CD4-positive, alpha-beta T cell treated with Interferon gamma for 1 hour (primary cell): ENCODE measurements at places on chromosomes 12 and 14.

- DNase-seq, result no peak
Measured at GRCh38 chr12:112122823-112123690, 2.3 kb upstream of the TRAFD1 start.

DNA sequence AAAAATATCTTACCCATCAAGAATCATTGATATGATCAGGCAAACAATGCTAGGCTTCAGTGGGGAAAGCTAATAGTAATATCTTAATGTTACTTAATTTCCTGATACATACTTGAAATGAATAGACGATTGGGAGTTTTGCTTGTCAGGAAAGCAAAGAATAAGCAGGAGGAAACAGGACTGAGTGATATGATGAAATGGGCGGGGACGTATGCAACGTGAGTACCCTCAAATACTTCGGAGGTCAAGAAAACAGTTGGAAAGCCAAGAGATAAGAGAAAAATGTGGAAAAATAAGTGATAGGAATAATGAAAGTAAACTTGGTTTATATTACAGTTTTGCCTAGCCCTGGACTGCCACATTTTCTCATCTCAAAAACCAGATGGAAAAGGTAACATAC, 49.2 kb downstream of the METTL25 start:
- no peak for DNase-seq

GRCh38 chr14:74977164-74977900, 21.9 kb upstream of the PGF start:
- DNase-seq, result no peak

GRCh38 chr12:54129028-54129903, 59.5 kb downstream of the SMUG1 start:
- DNase-seq, result no peak

- DNase-seq, result peak; percentile 24
Measured at GRCh38 chr14:20799892-20800544, 2.6 kb downstream of the RNASE1 start.

- no peak for DNase-seq
Measured at GRCh38 chr14:89085231-89085731, 260.8 kb downstream of the TTC8 start.

- DNase-seq, result no peak
Measured at GRCh38 chr14:94051115-94051514, 25.0 kb downstream of the OTUB2 start.

DNA sequence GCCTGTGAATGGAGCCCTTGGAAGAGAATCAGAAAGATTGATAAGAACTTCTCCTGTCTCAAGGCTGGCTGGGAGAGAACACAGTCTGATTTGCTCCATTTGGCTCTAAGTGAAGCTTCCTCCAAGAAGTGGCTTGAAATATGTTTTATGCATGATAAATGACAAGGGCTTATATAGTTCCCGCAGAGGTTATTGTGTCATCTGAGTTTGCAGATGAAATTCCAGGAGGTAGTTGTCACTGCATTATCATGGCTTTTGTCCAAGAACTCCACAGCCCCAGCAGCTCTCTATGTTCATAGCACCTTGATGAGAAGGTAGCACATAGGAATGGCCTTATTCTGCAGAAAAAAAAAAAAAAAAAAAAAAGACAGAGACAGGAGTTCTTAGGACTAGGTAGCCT, 108.5 kb downstream of the DACT1 start:
- no peak for DNase-seq

DNA sequence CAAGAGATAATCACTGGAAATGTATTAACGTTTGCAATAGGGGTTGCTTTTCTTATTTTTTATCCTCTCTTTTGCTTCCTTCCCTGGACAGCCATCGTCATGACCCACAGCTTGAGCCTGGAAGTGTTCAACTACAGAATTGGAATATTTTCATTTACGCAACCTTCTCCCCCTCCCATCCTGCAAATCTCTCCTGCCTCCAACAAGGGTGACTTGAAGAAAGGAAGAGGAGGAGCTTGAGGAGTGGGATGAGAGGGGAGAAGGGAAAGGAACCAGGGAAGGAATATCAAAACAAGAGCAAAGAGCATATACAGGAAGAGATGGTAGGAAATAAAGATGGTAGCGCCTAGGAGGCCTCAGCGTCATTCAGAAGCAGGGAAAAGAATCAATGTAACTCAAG, 1.6 kb upstream of the MANSC4 start:
- no peak for DNase-seq

DNA sequence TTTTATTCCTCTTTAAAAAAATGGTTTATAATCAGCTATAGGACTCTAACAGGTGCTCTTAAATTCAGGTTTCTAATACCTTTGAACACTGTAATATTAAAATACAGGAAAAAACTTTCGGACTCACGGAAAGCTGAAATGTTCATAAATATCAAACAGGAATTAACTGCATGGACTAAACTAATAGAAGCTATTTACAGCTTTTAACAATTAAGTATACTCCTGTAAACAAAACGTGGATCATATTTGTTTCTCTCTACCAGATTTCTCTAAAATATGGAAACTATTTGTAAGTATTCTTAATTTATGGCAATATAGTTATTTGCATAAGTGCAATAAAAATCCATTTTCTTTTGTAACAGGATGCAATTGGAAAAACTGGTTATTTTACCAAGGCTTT, 108.9 kb upstream of the RESF1 start:
- no peak for DNase-seq

DNA sequence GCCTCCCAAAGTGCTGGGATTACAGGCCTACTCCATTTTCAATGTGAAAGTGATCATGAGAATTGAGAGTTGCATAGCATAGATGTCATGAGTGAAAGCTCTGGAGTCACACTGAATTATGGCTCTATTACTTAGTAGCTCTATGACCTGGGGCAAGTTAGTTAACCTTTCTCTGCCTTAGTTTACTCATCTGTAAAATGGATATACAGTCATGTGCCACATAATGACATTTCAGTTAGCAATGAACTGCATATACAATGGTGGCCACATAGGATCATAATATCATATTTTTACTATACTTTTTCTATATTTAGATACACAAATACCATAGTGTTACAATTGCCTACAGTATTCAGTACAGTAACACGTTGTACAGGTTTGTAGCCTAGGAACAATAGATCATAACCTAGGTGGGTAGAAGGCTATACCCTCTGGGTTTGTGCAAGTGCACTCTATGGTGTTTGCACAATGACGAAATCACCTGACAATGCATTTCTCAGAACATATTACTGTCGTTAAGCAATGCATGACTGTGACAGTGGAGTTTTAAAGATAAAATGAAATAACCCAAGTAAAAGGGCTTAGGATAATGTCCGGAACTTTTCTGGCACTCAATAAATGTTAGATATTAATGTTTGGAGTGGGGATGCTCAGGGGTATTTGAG, 53.1 kb downstream of the ZFYVE26 start:
- no peak for DNase-seq

DNA sequence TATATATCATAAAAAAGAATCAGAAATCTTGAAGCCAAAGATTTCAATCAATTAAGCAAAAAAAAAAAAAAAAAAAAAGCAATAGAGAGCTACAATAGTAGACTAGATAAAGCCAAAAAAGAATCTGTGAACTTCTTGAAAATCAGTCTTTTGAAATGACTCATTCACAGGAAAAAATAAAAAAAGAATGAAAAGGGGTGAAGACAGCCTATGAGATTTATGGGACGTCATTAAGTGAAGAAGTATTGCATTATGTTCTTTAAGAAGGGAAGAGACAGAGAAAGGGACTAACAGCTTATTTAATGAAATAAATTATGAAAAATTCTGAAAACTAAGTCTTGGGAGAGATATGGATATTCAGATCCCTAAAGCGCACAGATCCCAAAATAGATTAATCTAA, 103.8 kb downstream of the ACSS3 start:
- no peak for DNase-seq

DNA sequence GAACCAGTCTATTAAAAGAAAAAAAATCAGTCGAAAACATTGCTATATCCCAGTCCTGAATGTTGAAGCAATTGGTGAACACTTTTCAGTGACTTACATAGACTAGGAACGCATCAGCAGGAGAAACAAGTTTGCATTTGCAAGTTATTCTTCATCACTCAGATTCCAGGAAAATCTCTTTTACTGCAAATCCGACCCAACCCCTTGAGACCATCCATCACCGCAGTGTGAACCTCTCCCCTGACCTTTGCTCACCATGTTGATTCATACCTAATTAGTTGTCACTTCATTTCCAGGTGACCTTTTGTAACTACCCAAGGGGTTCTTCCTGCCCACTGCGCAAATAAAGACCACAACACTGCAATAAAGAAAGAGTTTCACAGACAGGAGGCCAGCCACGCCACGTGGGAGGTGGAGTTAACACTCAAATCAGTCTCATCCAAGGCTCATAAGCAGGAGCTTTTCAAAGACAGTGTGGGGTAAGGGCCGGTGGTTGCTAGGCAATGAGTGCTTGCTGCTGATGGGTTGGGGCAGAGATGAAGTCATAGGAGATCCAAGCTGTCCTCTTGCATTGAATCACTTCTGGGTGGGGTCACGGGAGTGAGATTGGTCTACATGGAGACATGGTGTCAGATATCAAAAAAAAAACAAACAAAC, 241.3 kb upstream of the TMEM132C start:
- DNase-seq, result no peak

GRCh38 chr12:72288911-72289310, 16.7 kb downstream of the TRHDE start:
- no peak for DNase-seq

- DNase-seq, result no peak
Measured at GRCh38 chr12:63149909-63150712, 890 bp downstream of the AVPR1A start.

DNA sequence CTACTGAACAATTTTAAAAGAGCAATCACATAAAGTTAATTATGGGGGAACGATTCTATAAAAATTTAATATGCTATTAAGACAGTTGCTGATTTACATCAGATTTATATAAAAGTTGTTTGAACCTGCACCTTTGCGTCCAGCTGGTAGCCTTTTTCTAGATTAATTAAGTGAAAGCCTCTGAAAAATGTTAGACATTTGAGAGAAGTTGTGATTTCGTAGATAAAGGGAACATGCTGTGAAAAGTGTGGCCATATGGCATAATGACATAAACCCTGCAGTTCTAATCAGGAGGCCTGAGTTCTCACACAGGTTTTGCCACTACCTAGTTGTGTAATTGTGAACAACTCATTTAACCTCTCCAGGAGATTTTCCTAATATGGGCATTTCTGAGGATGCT, 187.2 kb downstream of the TMTC2 start:
- no peak for DNase-seq

DNA sequence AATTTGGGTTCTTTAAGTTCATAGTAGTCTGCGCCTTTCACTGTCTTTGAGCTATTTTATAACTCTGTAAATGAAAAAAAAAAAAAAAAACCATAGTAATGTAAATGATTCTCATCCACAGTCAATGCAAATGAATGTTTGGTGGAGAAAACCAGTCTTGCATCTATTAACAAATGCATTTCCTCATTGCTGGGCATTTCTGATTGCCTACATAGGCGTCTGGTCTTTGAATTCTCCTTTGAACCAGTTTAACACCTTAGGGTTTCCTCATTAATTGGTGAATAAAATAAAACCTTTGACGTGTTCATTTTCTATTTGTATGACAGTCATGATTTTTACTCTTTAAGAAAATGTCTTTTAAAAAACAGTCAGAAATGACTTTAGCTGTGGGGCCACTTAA, 114.8 kb downstream of the C12orf75 start:
- no peak for DNase-seq

DNA sequence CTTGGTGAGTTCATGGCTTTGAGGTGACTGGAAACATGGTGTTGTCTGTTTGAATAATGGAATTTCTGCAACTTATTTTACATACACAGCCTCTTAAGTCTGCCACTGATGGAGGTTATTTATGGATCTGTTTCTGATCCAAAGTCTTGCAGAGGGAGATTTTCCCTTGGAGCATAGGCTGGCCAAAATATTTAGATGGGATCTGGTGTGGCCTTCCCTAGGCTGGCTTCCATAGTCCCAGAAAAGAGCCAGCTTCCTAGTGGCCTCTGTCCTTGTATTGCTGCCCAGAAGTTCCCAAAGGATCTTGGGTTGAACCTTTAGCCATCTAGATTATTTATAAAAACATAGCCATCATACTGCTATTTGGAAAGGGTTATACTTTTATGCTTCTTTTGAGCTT, 491.1 kb upstream of the RGS6 start:
- DNase-seq, result no peak

DNA sequence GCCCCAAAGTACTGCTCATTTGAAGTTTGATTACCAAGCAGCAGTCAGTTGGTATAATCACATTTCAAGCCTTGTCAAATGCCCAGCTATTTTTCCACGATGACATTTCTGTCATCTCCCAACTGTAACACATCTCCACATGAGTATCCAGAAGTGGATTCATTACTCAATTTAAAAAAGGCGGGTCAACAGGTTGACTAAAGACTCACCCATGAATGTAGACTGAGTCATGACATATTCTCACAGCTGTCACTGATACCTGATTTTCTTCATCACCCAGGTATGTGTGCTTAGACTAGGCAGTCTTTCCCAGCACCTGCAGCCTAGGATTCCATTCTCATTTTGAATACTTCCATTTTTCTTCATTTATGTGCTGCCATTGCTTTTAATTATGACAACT, 75.1 kb upstream of the DBX2 start:
- DNase-seq, result no peak

GRCh38 chr14:71116568-71117122, 209.4 kb downstream of the PCNX1 start:
- DNase-seq, result no peak

DNA sequence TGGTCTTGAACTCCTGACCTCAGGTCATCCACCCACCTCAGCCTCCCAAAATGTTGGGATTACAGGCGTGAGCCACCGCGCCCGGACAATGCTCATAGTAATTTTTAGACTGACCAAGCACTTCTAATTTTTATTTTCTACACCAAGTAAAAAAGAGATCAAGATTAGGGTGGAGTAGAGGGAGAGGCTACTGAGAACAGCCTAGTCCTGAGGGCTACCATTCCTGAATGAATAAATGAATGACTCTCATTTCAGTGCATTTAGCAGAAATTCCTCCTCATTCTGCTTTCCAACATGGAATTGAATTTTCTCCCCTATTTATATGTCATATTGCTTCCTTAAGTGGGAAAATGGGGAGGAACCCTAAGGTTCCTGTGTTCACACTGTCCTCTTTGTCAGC, 26.4 kb downstream of the BBOF1 start:
- DNase-seq, result no peak

GRCh38 chr12:7694556-7695236, 879 bp downstream of the GDF3 start:
- DNase-seq, result no peak

GRCh38 chr14:90275820-90276219, 19.5 kb downstream of the PSMC1 start:
- no peak for DNase-seq

DNA sequence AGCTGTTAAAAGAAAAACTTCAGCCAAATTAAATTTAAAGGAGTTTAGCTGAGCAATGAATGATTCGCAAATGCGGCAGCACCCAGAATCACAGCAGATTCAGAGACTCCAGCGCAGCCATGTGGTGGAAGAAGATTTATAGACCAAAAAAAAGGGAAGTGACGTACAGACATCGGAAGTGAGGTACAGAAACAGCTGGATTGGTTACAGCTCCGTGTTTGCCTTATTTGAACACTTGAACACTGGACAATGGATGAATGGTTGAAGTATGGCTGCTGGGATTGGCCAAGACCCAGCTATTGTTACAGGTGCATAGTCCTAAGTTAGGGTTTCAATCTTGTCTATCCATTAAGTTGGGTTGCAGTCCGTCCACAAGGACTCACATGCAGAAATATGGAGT, 42.6 kb downstream of the GALNT8 start:
- no peak for DNase-seq
